ENCODE measurements at places on chromosomes 5 and 9. TPM values are rescaled to one million over a fixed set of nuclear protein-coding genes. Genes with fewer than 3 reads are reported as not detected.

The DMRT3 gene
- not detected for total RNA-seq

- DNase-seq = no peak
Observed at GRCh38 chr5:41840251-41840650, 30.0 kb downstream of the OXCT1 start.

- DNase-seq = no peak
Observed at GRCh38 chr9:5191985-5192384, 6.5 kb upstream of the INSL6 start.

- DNase-seq = no peak
Observed at GRCh38 chr9:95670122-95670521, 153.4 kb upstream of the PTCH1 start.

- DNase-seq = no peak
Observed at GRCh38 chr5:134383980-134384697, 12.8 kb downstream of the UBE2B start.

GRCh38 chr5:98630621-98631020, 142.8 kb upstream of the RGMB start:
- DNase-seq = no peak

DNA sequence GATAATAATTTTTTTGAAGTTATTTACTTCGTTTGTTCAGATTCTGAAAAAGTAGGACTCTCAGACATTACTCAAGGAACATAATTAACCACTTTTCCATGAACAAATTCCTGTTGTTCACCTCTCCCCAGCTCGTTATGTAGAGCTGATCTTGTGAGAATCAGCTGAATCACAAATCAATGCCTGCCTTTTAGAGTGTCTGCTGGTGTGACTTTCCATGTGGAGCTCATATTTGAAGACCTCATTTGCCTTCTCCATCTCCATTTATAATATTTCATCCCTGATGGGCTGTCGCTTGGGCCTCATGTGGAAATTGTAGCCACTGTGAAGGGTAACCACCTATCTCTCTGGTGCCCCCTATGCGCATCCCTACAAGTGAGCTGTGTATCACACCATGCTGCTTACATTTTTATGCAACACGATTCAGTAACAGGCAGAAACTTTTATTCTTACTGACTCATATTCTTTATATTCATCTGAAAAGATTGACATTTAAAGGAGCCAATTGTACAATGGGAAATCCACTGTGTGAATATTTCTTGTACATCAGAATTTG, 111.3 kb downstream of the STK32A start:
- DNase-seq = no peak

DNA sequence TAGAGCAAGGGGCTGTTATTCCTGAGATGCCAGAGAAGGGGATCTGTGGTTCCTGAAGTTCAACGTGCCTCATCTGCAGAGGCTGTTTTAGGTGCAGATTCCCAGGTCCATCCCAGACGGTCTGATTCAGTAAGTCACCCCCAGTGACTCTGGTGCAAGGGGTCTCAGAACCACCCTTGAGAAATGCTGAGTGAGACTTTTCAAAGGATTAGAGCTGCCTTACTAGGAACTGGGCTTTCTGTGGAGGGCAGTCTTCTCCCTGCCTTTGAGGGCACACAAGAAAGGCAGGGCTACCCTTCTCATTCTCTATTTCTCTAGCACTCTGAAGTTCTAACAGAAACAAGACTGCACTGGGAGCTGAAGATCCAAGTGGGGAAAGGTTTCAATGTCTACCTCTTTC, 66.5 kb downstream of the FAM114A2 start:
- no peak for DNase-seq

Measured in sigmoid colon (tissue), 7 donors.